Effector CD8-positive, alpha-beta T cell (primary cell): ENCODE measurements at places on chromosomes 13 and 19.

GRCh38 chr19:575527-576506, 3.4 kb downstream of the BSG start:
- no peak for DNase-seq

- no peak for DNase-seq
These were observed 14.6 kb downstream of the PLD3 start for GRCh38 chr19:40363069-40363468.

- DNase-seq, result no peak
These were observed 6.0 kb downstream of the EPS8L1 start for GRCh38 chr19:55081770-55082019.

DNA sequence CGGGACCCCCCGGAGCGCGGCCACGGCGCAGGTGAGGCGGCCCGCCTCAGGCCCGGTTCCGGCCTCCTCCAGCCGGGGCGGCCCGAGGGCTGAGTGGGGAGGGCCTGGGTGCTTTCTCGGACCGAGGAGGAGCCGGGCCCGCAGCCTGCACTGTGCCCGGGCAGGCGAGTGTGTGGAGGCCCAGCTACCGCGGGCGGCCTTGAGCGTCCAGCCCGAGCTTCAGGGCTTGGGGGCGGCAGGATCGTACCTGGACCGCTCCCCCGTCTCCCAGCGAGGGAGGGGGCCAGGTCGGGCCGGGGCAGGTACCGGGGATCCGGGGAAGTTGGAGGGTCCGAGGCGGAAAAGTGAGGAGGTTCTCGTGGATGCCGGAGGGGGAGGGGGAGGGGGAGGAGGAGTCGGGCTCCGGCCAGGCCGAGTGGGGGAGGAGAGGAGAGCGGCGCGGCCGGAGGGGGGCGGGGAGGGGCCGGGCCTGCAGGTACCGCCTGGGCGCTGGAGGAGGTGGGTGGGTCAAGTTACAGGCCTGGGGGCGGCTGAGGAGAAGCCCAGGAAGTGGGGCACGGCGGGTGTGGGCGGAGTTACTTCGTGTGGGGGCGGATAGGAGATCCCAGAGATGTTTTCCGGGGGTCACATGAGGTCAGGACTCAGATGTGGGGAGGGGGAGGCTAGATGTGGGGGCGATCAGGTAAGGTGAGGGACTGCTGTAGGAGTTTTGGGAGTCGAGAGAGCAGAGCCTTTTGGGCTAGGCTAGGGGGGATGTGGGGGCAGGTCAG, 545 bp downstream of the NACC1 start:
- peak; percentile 19 for DNase-seq

DNA sequence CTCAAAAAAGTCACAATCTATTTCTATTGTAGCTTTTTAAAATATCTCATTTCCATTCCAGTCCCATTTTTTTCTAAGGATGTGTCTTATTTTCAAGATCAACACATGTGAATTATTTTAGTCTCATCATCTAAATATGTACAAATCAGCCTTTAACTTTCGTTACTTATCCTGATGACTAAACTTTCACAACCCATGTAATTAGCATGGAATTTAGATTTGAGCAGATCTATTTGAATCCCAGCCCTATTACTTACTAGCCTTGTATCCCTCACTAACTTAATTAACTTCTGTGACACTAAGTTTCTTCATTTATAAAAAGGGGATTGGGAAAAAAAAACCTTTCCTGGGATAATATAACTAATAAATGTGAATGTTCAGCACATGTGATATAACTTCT, 81.1 kb downstream of the UFM1 start:
- no peak for DNase-seq

GRCh38 chr13:36193151-36193855, 21.1 kb downstream of the SOHLH2 start:
- no peak for DNase-seq

GRCh38 chr13:35549481-35549880, 73.0 kb upstream of the MAB21L1 start:
- DNase-seq, result no peak

DNA sequence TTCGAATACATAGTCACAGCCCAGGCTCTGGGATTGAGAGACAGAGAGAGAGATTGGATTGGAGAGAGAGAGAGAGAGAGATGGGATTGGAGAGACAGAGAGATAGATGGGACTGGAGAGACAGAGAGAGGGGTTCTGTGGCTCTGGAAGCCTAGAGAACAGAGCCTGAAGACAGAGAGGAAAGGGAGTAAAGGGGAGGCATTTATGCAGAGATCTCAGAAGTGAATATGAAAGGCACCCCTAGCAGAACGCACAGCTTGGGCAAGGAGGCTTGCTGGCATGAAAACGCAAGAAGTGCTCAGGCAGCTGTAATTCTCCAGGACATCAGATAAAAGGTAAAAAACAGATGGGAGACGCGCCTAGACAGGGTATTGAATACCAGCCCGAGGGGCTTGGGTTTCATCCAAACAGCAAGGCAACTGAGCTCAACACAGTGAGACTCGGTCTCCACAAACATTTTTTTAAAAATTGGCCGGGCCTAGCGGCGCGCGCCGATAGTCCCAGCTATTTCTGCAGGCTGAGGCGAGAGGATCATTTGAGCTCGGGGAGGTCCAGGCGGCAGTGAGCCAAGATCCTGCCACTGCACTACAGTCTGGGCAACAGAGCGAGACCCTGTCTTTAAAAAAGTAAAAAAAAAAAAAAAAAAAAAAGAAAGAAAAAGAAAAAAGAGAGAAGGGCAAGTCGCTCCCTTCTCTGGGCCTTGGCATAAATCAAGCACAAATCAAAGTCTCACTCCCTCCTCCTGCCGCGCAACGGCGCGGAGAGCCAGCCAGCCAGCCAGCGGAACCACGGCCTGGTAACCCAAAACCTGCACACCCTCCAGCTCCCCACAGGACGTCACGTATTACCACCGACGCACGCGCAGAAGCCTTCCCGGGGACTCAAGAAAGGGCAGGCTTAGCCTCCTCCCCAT, 774 bp upstream of the PPP2R1A start:
- no peak for DNase-seq

DNA sequence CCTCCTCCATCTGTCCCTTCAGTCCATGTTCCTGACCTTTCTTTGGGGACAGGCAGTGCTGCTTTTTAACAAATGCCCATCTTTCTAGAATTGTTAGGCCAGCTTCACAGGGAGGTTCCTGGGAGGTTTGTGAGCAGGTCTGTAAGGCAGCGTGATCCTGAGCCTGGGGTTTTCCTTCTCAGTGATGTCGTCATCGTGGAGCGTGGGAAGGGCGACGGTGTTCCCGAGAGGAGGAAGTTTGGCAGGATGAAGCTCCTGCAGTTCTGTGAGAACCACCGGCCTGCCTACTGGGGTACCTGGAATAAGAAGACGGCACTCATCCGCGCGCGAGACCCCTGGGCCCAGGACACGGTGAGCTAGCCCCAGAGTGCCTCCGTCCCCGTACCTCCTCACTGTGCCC, 26.8 kb downstream of the CHAF1A start:
- no peak for DNase-seq

DNA sequence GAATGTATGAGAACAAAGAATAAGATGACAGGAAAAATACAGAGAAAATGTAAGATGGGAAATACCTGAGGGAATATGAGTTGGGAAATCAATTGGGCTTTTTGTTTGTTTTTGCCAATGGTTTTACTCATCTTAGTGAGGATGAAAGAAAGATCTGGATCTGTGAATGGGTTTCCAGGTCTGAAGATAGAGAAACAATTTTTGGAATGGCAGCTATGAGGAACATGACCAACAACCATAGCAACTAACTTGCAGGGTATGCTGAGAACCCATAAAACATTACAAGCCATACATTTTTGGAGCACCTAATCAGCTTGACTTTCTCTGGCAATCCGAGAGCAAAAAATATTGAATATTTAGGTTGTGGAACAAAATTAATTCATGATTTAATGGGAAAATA, 290.0 kb downstream of the KCTD12 start:
- no peak for DNase-seq

GRCh38 chr13:23322353-23323336, 110.9 kb downstream of the SACS start:
- DNase-seq, result no peak
